ENCODE measurements at places on chromosomes 6 and 20.

GRCh38 chr20:57251344-57251743 lies 15.1 kb downstream of the BMP7 start:
- no peak for DNase-seq
- H3K4me1 ChIP-seq = peaks cover 60% of the 10 kb centered on the region
- peaks cover 20% of the 10 kb centered on the region for H3K36me3 ChIP-seq
- H3K4me3 ChIP-seq = peak overlapping the region; percentile 52
- peaks cover 10% of the 10 kb centered on the region for H3K27me3 ChIP-seq

GRCh38 chr6:79416931-79417330 lies 120.3 kb downstream of the LCA5 start:
- H3K4me1 ChIP-seq = no peaks in the 10 kb centered on the region
- H3K36me3 ChIP-seq = no peaks in the 10 kb centered on the region
- peaks cover 3% of the 10 kb centered on the region for H3K27me3 ChIP-seq
- no peak overlapping the region for H3K27ac ChIP-seq
- DNase-seq = no peak

DNA sequence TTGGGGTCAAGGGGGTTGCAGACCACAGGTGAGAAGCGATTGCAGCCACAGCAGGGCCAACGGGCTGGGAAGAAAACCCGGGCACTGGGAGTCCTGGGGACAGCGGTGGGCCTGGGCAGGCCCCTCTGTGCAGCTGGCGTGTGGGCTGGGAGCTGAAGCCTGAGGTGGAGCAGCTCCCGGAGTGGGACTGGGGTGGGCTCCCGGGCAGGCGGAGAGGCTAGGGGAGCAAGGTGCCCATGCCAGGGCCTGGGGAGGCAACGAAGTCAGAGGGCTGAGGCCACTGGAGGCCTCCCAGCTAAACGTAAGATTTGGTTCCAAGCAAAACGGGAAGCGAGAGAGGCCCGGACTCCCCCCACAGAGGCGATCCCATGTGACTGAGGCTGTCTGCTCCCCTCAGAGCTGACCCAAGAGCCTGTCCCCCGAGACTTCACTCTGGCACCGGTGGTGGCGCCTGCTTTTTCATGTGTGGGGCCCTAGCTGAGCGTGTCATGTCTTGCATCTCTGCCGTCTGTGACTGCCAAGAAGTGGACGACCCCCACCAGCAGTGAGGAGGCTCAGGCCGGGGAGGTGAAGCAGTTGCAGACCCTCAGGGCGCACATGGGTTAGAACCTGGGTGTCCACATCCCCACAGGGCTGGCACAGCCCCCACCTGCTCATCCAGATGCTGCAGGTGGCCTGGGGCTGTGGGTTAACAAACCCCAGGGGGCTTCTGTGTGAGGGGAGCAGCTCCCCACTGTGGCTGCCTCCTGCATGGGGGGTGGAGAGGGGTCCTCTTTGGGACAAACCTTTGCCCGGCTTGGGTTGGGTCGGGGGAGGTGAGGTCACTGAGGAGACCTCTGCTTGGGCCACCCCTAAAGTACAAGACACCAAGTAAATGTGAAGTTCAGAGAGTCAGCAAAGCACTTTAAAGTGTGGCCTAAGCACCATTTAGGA lies 212.3 kb downstream of the TAF4 start:
- H3K4me1 ChIP-seq = no peaks in the 10 kb centered on the region
- peaks cover 9% of the 10 kb centered on the region for H3K27me3 ChIP-seq
- H3K27ac ChIP-seq = no peak overlapping the region
- H3K4me3 ChIP-seq = no peak overlapping the region

DNA sequence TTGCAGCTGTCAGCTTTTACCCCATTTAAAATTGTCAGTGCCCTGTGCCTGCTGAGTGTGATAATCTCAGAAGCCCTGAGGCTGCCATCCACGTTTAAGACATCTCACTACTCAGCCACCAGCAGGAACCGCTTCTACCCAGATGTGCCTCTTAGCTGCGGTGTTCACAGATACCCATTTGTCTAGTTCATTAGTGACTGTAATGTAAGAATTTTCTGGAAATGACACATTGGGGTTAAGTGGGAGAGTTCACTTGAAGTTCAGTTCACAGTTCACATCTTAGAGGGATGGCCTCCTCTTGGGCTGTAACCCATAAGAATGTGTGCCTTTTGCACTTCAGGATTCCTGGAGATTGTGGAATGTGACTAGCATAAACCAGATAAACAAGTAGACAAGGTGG lies 477.7 kb downstream of the BTBD3 start:
- H3K4me3 ChIP-seq = no peak overlapping the region
- H3K27ac ChIP-seq = no peak overlapping the region
- no peak for DNase-seq
- H3K36me3 ChIP-seq = no peaks in the 10 kb centered on the region
- peaks cover 3% of the 10 kb centered on the region for H3K27me3 ChIP-seq
- no peaks in the 10 kb centered on the region for H3K4me1 ChIP-seq

- no peaks in the 10 kb centered on the region for H3K36me3 ChIP-seq
- H3K27ac ChIP-seq = no peak overlapping the region
- DNase-seq = peak; percentile 38
Observed at GRCh38 chr20:5000263-5001173, 792 bp downstream of the SLC23A2 start.

DNA sequence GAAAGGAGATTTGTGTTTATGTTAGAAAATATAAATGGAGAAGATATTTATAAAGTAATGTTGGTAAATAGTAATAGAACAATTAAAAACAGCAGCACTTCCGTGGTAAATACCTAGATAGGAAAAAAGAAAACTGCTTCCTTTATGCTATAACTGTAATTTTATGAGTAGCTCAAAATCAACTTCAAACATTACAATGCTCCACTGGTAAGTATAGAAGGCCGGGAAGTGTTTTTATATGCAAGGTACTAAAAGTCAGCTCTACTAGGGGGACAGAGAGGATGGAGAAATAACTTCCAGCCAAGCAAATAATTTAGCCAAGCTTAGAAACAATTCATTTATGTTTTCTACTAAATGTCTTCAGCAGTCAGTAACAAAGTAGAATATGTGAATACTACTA lies 56.7 kb downstream of the ARHGAP18 start:
- H3K4me1 ChIP-seq = no peaks in the 10 kb centered on the region
- H3K4me3 ChIP-seq = no peak overlapping the region
- DNase-seq = no peak

DNA sequence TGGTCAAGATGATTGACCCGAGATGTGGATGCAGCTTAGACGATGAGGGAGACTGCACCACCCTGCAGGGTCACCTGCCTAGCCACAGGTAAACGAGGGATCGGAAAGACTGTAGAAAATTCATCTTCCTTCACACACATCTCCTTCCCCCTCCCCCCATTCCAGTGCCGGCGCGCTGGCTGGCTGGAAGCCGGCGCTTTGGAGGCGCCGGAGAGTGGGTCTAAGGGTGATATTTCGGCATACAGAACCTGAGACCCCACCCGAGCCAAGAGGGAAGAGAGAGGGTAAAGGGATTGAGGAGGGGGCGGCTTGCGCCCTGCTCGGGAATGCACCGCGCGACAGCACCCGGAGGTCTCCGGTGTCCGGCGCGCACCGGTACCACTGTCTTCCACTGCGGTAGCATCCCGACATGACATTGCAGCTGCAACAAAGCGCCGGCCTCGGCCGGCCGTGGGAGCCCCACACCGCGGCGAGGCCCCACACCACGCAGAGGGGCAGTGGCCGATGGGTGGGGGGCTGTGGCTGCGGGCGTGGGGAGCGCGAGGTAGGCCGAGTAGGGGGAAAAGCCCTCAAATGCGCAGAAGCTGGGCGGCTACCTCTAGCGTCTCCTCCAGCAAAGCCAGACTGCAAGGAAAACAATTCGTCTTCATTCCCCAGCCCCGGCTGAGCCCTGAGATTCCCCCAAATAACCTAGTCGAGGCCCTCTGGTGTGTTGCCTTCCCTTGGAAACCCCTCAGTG lies 984 bp downstream of the TNFRSF21 start:
- peaks cover under 1% of the 10 kb centered on the region for H3K36me3 ChIP-seq
- no peak overlapping the region for H3K27ac ChIP-seq
- peak; percentile 56 for DNase-seq
- H3K27me3 ChIP-seq = no peaks in the 10 kb centered on the region
- peaks cover 17% of the 10 kb centered on the region for H3K4me1 ChIP-seq

DNA sequence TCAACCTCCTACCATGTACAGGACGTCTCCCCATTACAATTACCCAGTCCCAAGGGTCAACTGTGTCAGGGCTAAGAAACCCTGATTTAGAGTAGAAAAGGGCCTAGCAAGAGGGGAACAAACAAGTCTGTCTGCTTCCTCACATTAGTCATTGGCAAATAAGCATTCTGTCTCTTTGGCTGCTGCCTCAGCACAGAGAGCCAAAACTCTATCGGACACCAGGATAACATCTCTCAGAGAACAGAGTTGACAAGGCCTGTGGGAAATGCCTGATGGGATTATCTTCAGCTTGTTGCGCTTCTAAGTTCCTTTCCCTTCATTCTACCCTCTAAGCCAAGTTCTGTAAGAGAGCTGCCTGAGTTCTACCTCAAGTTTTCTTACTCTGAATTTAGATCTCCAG lies 19.0 kb upstream of the VSX1 start:
- H3K27ac ChIP-seq = no peak overlapping the region
- peaks cover 36% of the 10 kb centered on the region for H3K27me3 ChIP-seq
- DNase-seq = no peak

DNA sequence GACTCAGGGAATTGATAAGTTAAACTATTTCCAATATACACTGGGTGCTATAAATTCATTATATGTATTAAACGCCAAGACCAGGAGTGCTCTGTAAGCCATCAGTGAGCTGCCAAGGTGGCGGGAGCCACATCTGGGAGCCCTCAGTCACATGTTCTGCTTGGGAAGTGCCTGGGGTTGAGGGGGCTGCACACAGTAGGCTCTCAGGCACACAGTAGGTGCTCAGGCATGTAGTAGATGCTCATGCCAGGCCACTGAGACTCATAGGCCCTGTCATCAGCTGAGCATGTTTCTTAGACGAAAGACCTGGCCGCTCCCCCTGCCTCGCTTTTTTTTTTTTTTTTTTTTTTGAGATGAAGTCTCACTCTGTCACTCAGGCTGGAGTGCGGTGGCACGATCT lies 83.3 kb upstream of the BHLHE23 start:
- H3K4me3 ChIP-seq = no peak overlapping the region
- DNase-seq = no peak
- no peaks in the 10 kb centered on the region for H3K36me3 ChIP-seq
- peaks cover 86% of the 10 kb centered on the region for H3K27me3 ChIP-seq
- no peaks in the 10 kb centered on the region for H3K4me1 ChIP-seq

DNA sequence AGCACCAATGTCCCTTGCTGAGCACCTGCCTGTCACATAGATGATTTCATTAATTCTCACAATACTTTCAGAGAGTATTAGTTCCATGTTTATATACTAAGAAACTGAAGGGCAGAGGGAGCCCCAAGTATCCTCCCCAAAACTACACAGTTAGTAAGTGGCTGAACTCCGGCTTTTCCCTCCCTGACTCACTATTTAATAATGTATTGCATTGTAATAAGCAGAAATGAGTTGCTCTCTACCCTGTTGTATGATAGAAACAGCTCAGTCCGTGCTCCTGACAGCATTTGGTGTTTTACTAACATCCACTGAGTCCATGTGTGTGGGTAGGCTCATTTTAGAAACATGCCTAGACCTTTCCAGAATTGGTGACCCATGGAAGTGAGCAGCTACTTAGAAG lies 76.8 kb downstream of the OLIG3 start:
- no peaks in the 10 kb centered on the region for H3K36me3 ChIP-seq
- peaks cover 66% of the 10 kb centered on the region for H3K4me1 ChIP-seq
- peaks cover 4% of the 10 kb centered on the region for H3K27me3 ChIP-seq
- no peak for DNase-seq
- no peak overlapping the region for H3K27ac ChIP-seq

All from nephron progenitor cell (in vitro differentiated cells).